ENCODE measurements at places on chromosomes 7 and 10. TPM values are rescaled to one million over a fixed set of nuclear protein-coding genes. Genes with fewer than 3 reads are reported as not detected.

The ZC3HAV1L gene
- 20.2 TPM for total RNA-seq

The NPSR1 gene
- not detected for total RNA-seq

The OR6V1 gene
- total RNA-seq, result not detected

GRCh38 chr10:84261236-84261915 lies 16.5 kb downstream of the RGR start:
- DNase-seq, result no peak

DNA sequence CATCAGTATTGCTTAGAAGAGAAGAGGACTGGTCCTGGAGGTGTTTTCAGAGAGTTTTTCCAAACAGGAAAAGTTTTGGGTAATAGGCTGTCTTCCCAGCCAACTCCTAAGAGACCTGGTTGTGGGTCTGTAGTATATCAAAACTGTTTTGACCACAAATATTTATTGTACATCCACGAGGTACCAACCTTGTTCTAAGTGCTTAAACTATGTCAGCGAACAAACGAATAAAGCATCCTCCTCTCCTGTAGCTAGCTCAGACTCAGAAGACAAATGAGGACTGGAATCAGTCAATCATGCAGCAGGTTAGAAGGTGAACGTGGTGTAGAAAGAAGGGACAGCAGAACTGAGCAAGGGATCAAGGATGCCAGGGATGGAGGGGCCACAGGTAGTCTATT lies 61.6 kb upstream of the MKI67 start:
- DNase-seq, result no peak

DNA sequence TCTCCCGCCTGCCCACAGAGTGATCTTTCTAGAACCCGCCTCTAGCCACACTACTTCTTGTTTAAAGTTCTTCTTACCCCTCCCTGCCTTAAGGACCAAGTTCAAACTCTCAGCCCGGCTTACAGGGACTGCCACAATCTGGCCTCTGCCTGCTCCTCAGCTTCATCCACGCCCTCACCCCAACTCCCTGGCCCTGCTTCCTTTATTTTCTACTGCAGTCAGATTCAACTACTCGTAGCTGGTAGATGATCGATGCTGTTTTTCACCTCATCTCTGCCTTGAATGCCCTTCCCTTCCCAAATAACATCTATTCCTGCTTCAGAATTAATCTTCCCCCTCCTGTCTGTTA lies 508.5 kb downstream of the RPS24 start:
- DNase-seq, result no peak
